ENCODE measurements at places on chromosomes 6 and 20.

DNA sequence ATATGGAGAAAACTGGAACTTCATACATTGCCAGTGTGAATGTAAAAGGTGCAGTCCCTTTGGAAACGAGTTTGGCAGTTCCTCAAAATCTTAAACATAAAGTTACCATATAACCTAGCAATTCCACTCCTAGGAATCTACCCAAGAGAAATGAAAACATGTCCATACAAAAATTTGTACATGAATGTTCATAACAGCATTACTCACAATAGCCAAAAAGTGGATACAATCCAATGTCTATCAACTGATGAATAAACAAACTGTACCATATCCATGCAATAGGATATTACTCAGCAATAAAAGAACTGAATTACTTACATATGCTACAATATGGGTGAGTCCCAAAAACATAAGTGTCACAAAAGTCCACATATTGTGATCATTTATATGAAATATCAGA lies 48.7 kb upstream of the ERVFRD-1 start:
- DNase-seq, result no peak

GRCh38 chr20:57332105-57333089 lies 2.8 kb downstream of the SPO11 start:
- DNase-seq, result no peak

DNA sequence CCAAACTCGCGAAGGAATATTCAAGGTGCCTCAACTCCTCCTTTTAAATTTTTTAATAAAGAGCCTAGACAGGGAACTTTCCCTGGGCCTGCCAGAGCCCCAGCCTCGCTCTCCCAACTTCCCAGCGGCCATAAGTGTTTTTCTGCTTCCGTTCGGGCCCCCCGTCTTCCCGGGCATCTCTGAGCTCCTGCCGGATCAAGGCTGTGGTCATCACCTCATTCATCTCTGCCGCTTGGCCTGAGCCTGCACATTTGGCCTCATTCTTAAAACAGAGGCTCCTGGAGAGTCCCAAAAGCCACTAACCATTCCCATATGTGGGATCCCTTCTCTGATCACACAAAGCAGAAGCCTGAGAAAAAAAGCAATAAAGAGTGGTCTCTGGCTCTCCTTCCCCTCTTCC lies 969.1 kb upstream of the DEFB115 start:
- DNase-seq, result no peak

DNA sequence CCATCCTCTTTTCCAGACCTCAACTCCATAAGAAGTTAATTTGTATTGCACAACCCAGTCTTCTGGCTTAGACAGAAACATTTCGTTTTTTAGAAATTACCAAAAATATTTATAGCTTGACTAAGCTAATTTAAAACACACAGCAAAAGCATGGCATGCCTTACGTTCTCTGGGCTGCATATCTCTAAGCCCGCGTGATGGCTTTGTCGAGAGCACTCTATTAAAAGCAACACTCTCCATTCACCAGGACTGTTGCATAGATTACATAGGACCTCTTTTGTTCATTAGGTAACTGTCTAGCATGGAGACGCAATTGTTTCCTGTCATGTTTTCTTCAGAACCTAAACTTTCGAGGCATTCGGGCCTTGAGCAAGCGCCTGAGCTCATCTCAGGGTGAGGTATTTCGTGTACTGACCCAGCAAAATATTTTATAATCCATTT lies 104.5 kb downstream of the IBTK start:
- DNase-seq, result peak; percentile 92

- DNase-seq, result no peak
Measured at GRCh38 chr6:112470950-112471349, 123.8 kb downstream of the RFPL4B start.

DNA sequence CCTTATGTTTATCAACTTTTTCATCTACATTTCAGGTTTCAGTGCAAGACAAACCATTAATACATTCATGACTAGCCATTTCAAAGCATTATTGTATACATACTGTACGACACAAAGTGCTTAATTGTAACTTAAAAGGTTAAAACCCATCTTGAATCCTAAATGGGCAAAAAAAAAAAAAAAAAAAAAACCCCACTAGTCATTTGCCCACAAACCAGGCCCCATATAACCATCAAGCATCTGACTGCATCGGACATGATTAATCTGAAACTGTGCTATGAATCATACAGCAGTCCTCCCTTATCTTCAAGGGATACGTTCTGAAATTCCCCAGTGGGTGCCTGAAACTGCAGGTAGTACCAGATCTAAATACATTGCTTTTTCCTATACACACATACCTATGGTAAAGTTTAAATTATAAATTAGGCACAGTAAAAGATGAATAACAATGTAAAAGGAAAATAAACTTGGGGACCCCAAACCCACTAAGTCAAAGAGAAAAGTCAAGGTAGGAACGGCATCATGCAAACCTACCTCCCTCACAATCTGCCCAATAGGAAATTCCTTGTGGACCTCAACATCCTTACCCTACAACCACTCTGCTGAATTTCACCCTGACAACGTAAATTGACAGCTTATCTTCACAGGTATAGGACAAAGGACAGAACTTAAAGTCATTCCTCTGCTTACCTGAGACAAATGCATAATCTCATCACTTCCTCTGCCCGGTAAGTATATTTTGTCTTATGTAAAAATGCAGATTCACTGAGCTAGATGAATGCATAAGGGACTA lies 14.3 kb downstream of the B4GALT5 start:
- no peak for DNase-seq

DNA sequence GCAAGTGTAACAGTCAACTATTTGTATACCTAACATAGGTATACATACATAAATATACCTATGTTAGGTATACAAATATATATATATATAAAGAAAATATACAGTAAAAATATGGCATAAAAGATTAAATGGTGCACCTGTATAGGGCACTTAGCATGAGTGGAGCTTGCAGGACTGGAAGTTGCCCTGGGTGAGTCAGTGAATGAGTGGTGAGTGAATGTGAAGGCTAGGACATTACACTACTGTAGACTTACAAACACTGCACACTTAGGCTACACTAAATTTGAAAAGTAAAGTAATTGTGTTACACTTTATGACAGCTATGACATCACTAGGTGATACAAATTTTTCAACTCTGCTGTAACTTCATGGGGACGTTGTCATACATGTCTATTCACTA lies 65.6 kb downstream of the CDC5L start:
- DNase-seq, result no peak

DNA sequence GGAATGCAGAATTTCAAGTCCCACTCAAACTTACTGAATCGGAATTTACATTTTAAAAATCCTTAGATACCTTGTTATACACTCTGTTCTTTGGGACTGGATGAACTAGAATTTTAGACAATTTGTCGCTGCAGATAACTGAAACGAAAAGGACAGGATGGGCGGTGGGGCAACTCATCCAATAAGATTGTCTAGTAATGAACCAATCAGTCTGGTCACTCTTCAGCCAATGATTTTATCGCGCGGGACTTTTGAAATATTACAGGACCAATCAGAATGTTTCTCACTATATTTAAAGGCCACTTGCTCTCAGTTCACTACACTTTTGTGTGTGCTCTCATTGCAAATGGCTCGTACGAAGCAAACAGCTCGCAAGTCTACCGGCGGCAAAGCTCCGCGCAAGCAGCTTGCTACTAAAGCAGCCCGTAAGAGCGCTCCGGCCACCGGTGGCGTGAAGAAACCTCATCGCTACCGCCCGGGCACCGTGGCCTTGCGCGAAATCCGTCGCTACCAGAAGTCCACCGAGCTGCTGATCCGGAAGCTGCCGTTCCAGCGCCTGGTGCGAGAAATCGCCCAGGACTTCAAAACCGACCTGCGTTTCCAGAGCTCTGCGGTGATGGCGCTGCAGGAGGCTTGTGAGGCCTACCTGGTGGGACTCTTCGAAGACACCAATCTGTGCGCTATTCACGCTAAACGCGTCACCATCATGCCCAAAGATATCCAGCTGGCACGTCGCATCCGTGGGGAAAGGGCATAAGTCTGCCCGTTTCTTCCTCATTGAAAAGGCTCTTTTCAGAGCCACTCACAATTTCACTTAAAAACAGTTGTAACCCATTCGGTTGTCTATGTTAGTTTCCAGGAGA lies 41.9 kb upstream of the HFE start:
- peak; percentile 91 for DNase-seq

GRCh38 chr6:160987265-160987664 lies 4.3 kb upstream of the MAP3K4 start:
- no peak for DNase-seq

DNA sequence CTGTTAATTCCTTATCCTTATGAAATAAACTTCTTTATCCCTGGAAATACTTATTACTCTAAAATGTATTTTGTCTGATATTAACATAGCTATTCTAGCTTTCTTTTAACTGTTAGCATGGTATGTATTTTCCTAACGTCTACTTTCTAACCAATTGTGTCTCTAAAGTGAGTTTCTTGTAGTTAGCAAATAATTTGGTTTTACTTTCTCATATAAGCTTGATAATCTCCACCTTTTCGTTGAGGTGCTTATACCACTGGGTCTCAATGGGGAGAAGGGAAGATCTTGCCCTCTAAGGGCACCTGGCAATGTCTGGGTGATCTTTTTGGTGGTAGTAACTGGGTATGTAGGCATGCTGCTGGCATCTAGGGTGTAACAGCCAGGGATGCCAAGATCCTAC lies 25.7 kb downstream of the ZNF334 start:
- no peak for DNase-seq

DNA sequence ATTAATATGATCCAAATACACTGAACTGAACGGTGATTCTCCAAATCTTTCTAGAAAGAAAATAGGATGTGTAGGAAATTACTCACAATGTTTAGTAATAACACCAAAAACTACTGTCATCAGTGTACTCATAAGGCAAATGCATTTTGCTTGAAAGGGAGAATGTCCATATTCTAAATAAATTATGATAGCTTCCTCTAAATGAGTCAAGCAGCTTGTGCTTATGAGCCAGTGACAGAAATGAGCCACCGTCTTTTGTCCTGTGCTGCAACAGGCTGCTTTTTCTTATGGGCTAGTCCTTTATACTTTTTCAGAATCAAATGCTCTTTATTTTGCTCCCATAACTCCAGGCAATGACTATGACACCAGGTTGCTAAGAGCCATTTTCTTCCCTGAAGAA lies 4.5 kb upstream of the ZNF451 start:
- DNase-seq, result no peak

DNA sequence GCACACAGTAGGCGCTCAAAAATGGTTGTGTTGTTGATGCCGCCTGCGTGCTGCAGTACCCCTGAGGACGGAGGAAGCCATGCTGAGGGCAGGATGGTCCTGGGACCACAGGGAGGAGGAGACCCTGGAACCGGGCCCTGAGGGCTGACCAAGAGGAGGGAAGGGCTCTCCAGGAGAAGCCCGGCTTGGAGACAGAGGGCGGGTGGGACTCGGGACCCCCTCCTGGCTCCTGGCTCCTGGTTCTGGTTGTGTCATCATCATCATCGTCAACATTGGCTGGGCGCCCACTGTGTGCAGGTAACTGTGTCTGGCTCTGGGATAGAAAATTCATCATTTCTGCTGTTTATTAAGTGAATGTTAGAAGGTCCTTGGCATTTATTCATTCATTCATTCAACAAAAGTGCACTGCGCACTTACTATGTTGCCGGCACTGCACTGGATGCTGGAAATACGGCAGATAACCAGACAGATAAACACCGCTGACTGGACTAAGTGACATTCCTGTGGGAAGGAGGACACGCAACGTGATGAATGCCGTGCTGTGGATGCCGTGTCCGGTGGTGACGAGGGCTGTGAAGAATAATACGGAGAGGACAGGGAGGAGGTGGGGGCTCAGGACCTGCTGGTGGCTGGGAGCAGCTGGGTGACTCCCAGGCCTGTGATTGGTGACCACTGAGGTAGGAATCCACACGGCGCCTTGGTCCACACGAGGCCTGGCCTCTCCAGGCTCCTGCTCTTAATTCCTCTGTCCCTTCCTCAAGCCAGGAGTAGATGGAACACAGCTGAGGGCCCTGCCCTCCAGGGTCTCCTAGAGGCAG lies 35.3 kb downstream of the SPDEF start:
- no peak for DNase-seq
